ENCODE measurements at places on chromosomes 7 and 10. TPM values are rescaled to one million over a fixed set of nuclear protein-coding genes. Genes with fewer than 3 reads are reported as not detected.

LIPN gene
- total RNA-seq = not detected

PCDH15 gene
- not detected for total RNA-seq

SORCS1 gene
- total RNA-seq = not detected

LRRTM3 gene
- total RNA-seq = not detected

FAM24B gene
- 2.2 TPM for total RNA-seq

IL6 gene
- 62.2 TPM for total RNA-seq

SLC13A4 gene
- total RNA-seq = 0.30 TPM

SCART1 gene
- total RNA-seq = 2.5 TPM

TMEM176A gene
- not detected for total RNA-seq

ABCA13 gene
- total RNA-seq = 0.36 TPM

NUTM2B gene
- total RNA-seq = 0.39 TPM

PON3 gene
- 0.13 TPM for total RNA-seq

All from smooth muscle cell of the pulmonary artery (primary cell).